Effector memory CD4-positive, alpha-beta T cell (primary cell): ENCODE measurements at places on chromosomes 12 and 14.

- DNase-seq, result no peak
Measured at GRCh38 chr12:18123707-18124106, 33.7 kb upstream of the RERGL start.

GRCh38 chr14:53767566-53767965 lies 189.1 kb downstream of the BMP4 start:
- no peak for DNase-seq

DNA sequence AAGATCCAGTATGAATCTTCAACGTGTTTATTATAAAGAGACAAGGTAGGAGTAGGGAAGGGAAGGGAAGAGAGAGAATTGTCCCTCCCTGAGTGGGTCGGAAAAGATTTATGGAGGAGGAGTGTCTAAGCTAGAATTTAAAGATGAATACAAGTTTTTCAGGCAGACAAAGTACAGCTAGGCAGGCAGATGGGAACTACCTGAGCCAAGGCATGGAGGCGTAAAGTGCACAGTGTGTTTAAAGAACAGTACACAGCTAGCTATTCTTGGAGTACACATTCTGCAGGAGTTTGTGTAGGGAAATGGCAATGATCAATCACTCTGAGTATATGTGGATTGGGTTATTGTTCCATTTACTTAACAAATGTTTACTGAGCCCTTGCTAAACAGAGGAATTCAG lies 20.1 kb downstream of the PLEKHG7 start:
- DNase-seq, result no peak

DNA sequence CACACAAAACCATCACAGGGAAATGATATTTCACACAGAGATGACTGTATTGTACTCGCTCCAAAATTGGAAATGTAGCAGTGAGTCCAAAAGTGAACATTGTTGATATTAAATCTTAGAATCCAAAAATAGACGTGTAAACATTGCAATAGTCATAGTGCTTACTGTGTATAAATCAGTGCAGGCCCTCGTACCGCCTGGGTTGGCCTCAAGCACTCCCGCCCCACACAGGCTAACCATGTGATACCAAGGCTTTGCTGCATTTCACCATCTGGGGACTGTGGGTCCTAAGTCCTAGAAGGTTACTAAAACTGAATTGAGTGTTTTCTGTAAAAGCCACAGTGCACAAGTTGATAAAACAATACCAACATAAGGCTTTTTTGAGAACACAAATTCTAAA lies 107.3 kb downstream of the PPP2R5E start:
- DNase-seq, result no peak

DNA sequence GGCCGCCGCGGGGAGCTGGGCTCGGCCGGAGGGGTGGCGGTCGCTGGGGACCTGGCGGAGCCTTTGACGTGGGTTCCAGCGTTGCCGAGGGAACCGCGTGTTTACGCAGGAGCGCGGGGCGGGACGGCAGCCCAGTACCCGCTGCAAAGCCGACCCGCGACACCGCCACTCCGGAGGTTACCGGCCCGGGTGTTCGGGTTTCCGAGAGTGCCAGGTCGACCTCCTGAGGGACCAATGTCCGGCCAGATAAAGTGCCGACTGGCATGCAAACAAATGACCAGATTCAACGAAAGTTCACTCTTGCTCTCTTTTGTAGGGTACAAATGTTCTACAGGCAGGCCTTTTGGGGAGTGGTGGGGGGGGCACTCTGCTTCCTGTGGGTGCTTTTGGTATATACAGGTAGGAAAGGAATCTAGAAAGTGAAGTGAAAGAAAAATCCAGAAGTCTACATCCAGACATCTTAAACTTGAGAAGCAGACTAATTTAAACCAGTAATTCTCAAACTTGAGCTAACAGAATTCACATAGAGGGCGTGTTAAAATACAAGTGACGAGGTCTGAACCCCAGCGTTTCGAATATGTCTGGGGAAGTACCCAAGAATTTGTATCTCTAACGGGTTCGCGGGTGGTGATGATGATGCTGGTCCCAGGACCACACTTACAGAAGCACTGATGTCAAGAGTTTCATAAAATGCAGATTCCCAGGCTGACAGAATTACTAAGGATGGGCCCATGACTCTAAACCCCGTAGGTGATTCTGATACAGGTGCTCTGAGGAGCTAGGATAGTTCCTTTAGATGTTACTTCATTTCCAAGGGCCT lies at the start of gene GPR135:
TSS of gene GPR135 (minus strand) at position 65 of the 820 bp plus-strand sequence. CDS start 154 bp downstream, outside the sequence.
- DNase-seq, result no peak

- no peak for DNase-seq
Measured at GRCh38 chr14:96055065-96055752, 16.0 kb downstream of the C14orf132 start.

GRCh38 chr14:95440496-95440895 lies 76.0 kb downstream of the SYNE3 start:
- DNase-seq, result no peak

GRCh38 chr12:11412731-11413130 lies 17.4 kb upstream of the PRB2 start:
- DNase-seq, result no peak

DNA sequence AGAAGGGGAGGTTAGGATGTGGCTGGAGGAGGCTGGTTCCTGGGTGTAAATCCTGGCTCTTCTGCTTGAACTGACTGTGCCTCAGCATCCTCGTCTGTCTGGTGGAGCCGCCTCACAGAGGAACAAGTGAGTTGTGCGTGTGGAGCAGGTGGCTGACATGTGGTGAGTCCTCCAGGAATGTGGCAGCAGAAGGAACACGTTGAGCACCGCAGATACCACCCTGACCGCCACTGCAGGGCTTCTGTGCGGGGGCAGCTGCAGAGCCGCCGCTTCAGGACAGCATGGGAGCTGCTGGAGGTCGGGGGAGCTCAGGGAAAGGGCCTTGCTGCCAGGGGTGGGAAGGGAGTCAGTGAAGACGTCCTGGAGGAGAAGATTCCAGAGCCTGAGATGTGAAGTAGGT lies 48.9 kb downstream of the TRAF3 start:
- no peak for DNase-seq

GRCh38 chr14:20144820-20145219 lies 6.2 kb downstream of the OR4N5 start:
- DNase-seq, result no peak

GRCh38 chr12:25817166-25817565 lies 141.3 kb upstream of the RASSF8 start:
- DNase-seq, result no peak

DNA sequence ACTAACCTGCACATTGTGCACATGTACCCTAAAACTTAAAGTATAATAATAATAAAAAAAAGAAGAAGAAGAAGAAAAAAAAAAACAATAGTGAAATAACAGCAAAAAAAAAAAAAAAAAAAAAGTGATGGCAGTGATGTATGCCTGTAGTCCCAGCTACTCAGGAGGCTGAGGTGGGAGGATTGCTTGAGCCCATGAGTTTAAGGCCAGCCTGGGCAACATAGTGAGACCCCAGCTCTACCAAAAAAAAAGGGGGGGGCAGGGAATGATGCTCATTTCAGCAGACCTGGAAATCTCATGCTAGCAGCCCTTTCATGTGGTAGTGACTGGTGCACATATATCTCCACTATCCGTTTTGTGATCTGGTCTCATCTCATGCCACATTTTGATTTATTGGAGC lies 20.8 kb downstream of the TRAFD1 start:
- no peak for DNase-seq

DNA sequence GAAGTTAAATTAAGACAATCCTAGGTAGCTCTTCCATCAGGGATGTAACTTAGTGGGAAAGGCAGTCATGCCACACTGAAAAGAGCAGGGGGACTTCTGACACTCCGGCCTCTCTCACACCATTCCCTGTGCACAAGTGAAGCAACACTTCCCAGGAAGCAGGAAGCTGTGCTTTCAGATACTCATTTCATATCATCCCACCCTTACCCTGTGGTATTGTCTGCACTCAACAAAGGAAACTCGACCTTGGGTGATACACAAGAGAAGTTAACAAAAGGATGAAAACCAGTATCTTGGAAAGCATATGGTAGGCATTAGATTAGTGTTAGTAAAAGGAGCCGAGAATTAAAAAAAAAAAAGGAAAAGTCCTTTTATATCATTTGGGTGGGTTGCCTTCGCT lies 61.3 kb upstream of the MDM1 start:
- DNase-seq, result no peak

- DNase-seq, result no peak
Measured at GRCh38 chr12:1828856-1829255, 8.5 kb downstream of the LRTM2 start.

DNA sequence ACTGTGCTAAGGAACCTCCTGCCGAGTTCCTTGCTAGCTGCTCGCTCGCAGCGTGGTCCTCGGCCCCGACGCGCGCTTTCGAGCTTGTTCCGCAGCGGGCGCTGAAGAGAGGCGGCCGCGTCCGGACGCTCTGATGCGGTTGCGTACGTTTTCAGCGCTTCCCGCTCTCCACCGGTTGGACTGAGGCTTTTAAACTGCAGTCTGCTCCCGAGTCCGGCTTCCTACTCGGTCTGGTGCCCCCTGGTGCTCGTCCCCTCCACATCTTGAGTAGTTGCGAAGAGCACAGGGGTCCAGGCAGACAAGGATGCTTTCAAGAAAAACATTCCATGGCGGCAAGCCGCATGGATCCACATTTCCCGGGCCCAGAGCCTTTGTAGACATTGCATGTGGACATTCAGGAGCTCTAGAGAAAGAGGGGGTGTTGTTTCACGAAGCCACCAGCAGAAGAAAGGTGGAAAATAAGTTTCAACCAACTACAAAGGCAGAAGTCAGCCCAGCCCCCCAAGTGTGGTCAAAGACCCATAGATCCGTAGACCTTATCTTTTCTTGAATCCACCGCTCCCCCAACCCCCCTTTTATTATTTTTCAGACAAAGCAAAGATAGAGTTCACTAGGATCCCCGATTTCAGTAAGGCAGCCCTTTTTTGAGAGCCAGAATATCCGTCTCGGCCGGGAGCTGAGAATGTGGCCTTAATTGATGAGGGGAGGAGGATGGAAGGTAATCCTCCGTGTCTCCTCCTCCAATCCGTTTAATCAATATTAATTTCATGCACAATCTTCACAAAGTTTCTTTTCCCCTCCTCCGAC lies 984 bp upstream of the WNK1 start:
- DNase-seq, result peak; percentile 66

DNA sequence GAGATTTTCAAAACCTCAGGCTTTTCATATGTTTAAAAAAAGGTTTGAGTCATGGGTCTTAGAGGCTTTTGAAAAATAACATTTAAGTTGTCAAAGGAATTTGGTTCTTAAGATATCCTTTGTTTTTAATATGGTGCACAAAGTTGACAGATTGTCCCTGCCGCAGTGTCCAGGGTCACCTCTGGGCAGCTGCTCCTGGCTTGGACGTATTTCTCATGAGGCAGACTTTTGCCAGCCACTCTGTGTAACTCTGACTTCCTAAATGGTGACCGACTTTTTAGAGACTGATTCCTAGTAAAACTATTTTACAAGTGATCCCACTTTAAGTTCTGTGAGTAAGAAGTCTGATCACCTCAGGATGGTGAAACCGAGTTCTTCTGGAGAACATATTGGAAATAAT lies 27.5 kb downstream of the XRCC3 start:
- no peak for DNase-seq

DNA sequence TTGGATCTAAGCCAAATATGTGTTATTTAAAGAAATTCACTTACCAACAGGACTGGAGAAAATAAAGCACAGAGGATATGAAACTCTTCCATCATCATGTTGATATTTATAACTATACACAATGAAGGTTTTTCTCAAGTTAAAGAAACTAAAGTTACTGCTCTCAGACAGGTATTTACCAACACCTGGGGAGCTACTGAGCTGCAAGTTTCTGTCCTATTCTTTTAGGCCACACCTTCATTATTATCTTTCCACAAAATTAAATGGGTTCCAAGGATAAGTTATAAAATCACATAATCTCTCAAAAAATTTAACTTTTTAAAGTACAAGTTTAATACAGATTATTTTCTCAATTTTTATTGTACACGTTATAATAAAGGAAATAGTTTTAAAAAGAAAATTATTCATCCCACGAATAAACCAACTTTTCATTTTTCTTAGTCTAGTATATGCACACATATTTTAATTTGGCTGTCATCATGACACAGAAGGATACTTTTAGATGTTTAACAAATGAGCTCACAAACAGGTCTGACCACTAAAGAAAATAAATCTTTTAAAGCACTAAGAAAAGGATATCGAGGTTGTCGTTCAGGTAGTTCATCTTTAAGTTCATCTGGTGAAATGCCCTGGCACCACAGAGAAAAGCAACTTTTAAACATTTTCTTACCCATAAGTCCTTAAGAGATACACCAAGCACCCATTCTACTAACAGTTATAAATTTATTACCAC lies 7.8 kb downstream of the GMFB start:
- DNase-seq, result no peak

GRCh38 chr14:81516986-81517797 lies 16.5 kb downstream of the SEL1L start:
- no peak for DNase-seq

- DNase-seq, result no peak
Measured at GRCh38 chr12:56206452-56207166, 15.1 kb downstream of the RNF41 start.

- no peak for DNase-seq
Measured at GRCh38 chr12:126936181-126936851, 1330.7 kb upstream of the TMEM132C start.

- DNase-seq, result no peak
Measured at GRCh38 chr12:53700567-53700966, 24.7 kb upstream of the ATP5MC2 start.

GRCh38 chr14:76280221-76280620 lies 95.7 kb upstream of the ESRRB start:
- no peak for DNase-seq

GRCh38 chr14:94599656-94600004 lies 12.6 kb upstream of the SERPINA3 start:
- no peak for DNase-seq

- no peak for DNase-seq
Measured at GRCh38 chr14:79448960-79449359, 762.3 kb downstream of the DIO2 start.

DNA sequence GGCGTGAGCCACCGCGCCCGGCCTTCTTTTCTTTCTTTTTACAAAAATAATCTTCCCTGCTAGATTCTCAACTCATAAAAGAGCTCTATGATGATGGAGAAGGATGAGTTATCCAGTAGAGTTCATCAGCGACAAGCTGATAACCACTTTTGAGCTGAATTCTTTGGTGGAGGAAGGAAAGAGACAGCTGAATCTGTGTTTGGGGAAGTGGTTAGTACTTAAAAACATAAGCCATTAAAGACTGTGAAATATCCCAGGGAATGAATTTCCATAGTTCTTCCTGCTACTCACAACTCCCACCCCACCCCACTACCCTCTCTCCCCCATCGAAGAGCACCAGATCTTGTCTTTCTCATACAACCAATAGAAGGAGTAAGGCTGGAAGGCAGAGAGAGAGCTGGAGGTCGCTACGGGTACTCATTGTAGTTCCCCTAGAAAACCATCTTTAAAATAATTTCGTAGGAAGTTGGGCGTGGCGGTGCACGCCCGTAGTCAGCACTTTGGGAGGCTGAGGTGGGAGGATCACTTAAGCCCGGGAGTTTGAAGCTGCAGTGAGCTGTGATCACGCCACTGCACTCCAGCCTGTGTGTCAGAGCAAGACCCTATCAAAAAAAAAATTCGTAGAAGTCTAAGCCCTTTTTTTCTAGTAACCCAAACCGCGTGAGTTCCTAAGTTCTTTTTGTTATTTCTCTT lies 647 bp upstream of the ESPL1 start:
- DNase-seq, result no peak

- no peak for DNase-seq
Measured at GRCh38 chr12:95646781-95647190, 95.5 kb upstream of the USP44 start.

GRCh38 chr12:7884689-7885088 lies 12.0 kb upstream of the SLC2A14 start:
- no peak for DNase-seq
